AG04449 (cell line): ENCODE measurements at places on chromosomes 16 and 17.

GRCh38 chr16:57284952-57285363 is 486 bp upstream of the PLLP start:
- no peak for DNase-seq

DNA sequence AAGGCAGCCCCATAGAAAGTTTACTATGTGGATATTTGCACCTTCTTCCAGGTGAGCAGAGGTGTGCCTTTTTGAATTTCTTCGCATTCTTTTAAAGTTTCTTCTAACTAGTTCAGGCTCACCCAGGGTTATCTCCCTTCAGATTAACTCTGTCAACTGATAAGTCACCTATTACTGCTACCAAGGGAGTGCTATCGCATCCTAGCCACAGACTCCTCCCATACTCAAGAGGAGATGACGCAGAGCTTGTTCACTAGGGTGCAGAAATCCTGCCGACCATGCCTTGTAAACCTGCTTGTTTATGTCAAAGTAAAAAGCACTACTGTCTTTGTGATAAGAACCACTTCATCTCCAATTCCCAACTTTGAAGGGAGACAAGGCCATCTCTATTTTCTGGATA is 390.1 kb downstream of the RBFOX1 start:
- no peak for DNase-seq

DNA sequence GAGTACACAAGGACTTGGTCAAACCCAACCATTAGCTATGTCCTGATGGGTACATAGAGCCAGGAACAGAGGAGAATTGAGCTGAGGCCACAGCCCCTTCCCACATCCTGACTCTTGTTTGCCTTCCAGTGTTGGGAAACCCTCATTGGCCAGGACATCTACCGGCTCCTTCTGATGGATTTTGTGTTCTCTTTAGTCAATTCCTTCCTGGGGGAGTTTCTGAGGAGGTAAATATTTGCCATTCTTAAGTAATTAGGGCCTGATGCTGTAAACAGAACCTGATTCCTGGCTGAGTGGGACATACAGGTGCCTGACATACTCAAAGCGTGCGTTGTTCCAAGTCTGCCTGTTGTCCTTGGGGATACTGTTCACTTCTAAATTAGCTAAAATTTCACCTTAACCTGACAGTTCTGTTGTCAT is 42.6 kb downstream of the GDE1 start:
- no peak for DNase-seq

GRCh38 chr16:85252461-85252860 is 140.2 kb upstream of the CIBAR2 start:
- DNase-seq = no peak

- DNase-seq = peak; percentile 50
Observed at GRCh38 chr16:1839554-1839953, 12.5 kb downstream of the FAHD1 start.

GRCh38 chr16:15053904-15054303 is 2.0 kb downstream of the NTAN1 start:
- DNase-seq = no peak

GRCh38 chr16:88010968-88011483 is 59.8 kb downstream of the BANP start:
- no peak for DNase-seq

- no peak for DNase-seq
Observed at GRCh38 chr16:46691726-46692125, 2.3 kb downstream of the ORC6 start.

GRCh38 chr17:77824780-77825280 is 133.7 kb upstream of the TNRC6C start:
- DNase-seq = no peak
